ENCODE measurements at places on chromosomes 7 and 10.

- DNase-seq, result peak; percentile 72
Observed at GRCh38 chr7:74606101-74606908, 51.2 kb upstream of the GTF2I start.

- no peak for DNase-seq
Observed at GRCh38 chr7:83486536-83486935, 162.4 kb downstream of the SEMA3E start.

- DNase-seq, result no peak
Observed at GRCh38 chr7:154744861-154745258, 258.1 kb downstream of the PAXIP1 start.

DNA sequence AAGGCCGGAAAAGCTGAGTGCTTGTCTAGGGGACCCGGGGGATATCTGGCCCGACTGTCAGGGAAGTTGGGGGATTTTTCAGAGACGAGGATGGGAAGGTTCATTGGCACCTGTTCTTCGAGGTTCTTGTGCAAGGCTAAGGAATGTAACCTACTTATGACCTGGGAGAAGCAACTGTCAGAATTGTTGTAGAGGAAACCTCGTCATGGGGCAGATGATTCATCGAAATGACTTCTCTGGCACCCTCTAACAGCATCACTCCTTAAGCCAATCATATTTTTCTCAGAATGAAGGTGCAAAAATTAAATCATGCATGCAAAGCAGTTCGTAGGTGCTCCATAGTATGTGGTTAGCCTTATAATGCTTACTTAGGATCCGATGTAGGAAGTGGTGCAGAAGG, 58.6 kb downstream of the PLXDC2 start:
- DNase-seq, result no peak

GRCh38 chr10:111432588-111432987, 355.8 kb downstream of the ADRA2A start:
- DNase-seq, result no peak

DNA sequence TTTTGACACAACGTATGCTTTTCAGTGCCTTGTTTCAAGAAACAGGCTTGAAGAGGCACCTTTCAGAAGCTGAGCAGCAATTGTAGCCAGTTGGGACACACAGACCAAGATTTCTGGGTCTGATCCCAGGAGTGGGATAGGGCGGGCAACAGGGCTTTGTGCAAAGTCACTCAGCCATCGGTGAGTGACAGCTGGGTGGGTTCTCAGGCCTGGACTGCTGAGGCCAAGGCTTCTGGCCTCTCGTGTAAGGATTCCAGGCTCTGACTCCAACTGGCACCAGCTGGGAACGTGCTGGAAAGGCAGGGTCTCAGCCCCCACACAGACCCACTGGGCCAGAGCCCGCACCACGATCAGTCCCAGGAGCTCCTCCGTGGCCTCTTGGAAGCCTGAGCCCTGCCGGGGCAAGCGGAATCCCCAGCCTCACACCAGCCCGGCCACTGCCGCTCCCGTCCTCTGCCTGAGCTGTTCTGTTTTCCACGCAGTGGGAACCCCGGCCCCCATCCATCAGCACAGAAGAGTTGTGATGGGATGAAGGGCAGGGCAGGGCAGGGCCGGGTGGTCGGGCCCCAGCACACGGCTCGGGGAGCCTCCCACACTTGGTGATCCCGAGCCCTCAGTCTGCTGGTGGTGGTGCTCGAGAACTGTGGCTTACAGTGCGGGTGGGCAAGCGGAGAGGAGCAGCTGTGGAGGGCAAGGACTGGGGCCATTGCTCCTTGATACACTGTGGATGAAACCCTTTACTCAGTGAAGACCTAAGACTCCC, 46.8 kb downstream of the VIPR2 start:
- DNase-seq, result no peak

DNA sequence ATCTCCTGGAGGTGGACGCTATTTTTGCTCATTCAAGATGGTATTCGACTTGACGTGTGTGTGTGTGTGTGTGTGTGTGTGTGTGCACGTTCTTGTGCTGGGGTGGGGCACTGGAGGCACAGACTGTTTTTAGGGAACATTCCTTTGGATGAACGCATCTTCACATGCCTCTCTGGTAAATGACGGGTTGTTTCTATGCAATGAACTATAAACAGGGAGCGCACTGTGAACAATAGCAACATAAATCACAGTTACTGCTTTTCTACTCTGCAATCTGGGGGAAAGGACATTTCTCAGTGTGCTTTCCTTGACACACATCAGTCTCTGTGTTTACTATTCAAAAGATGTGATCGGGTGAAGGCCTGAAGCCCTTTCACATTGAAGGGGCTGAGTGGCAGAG, 120.1 kb upstream of the PITRM1 start:
- DNase-seq, result peak; percentile 78

- peak; percentile 56 for DNase-seq
Observed at GRCh38 chr10:89869180-89869579, 167.8 kb downstream of the KIF20B start.

DNA sequence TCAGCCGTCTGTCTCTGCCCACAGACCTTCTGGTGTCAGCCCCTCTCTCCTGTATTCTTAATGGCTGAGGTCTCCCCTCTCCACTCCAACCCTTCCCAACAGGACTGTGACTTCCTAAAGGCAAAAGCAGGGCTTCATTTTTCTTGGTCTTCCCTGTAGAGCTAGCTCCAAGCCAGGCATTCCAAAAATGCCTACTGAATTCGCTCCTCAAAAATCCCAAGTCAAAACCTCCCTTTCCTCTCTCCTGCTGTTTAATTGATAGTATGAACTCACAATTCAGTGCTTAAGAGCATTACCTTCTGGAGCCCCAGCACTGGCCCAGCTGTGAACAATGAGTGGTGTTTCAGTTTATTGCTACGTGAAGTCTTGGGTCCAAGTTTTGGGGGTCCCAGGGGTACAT, 628.4 kb downstream of the PARD3 start:
- DNase-seq, result no peak

All from kidney (tissue), 22 donors.